ENCODE measurements at places on chromosomes 2 and 18.

- DNase-seq, result no peak
These were observed 1371.1 kb upstream of the LRRTM1 start for GRCh38 chr2:81675641-81676040.

- no peak for DNase-seq
These were observed 511 bp upstream of the TP53I3 start for GRCh38 chr2:24085200-24085489.

DNA sequence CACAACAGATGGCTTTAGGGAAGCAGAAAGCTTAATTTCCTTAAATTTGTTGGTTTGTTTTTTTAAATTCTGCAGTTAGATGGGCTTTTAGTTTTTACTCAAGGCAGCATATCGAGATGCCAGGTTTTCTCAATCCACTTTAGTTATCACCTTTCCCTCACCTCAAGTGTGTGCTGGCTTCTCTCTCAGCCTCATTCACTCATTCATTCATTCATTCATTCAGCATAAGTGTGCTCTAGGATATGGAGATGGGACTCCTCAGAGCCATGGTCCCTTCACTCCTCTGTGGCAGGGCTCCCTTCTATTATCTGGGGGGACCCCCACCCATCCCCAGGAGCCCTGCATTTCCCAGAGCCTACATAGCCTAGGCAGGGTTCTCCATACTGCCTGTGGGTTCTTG lies 19.0 kb downstream of the VIL1 start:
- no peak for DNase-seq

DNA sequence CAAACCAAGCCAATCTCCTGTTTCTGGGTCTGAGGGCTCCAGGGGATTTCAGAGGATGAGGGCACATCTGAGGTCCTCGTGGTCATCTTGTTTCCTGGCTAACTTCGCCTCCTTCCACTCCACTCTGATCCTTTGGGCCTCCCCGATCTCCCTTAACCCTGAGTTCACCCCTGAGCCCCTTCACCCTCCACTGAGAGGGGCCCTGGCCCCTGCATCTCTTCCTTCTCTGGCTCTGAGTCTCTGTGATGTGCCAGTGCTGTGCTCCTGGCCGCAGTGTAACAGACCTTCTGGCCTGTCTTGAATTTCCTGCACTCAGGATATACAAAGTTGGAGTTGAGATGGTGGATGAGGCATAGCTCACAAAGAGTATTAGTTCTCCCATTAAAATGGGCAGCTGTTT lies 84.7 kb upstream of the BOD1L2 start:
- DNase-seq, result no peak

DNA sequence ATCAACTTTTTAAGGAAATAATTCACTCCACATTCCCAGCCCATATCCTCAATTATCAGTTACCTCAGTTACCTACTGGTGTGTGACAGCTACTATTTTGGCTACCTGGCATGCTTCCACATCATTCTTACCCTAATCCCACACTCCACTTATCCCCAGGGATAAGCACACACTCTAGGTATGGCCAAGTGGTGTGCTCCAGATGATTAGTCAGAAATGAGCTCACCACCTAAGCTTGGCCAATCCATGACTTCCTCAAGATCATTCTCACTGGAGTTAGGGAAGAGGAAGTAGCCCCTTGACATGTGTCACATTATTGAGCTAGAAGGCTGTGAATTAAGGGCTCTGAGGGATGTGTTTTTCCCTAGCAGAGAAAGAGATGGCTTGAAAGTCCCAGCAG lies 20.9 kb upstream of the SMAD4 start:
- DNase-seq, result no peak

DNA sequence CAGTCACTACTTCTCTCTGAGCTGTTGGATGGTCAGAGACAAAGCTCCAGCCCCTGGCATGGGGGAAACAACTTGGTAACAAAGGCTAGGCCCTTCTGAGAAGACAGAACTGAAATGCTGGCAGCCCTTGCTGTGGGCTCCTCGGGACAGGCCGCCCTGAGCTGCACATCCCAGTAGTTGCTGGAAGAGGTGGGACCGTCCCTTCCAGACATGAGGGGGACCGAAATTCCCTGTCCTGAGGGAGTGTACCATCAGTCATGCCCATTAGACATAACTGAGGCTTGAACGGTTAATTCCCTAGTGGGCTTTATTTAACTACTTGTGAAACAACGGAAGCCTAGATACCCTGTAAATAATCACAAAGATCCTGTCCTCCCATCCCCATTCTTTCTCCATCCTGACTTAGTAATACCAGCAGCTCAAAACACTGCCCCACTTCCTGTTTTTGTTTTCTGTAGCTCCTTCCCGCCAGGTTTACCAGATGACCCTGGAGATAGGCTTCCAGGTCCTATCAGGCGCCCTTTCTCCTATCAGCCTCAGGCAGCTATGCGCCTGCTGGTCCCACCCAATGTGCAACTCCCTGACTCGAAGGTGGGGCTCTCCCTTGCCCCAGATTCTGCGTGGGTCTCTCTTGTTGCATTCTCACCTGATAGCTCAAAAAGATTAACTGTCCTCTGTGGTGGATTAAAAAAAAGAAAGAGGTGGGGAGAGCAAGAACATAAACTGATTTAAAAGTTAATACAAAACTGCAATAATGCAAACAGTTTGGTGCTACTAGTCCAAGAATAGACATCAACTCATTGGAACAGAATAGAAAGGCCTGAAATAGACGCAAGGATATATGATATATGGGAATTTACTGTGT lies 37.0 kb upstream of the NT5DC4 start:
- no peak for DNase-seq

DNA sequence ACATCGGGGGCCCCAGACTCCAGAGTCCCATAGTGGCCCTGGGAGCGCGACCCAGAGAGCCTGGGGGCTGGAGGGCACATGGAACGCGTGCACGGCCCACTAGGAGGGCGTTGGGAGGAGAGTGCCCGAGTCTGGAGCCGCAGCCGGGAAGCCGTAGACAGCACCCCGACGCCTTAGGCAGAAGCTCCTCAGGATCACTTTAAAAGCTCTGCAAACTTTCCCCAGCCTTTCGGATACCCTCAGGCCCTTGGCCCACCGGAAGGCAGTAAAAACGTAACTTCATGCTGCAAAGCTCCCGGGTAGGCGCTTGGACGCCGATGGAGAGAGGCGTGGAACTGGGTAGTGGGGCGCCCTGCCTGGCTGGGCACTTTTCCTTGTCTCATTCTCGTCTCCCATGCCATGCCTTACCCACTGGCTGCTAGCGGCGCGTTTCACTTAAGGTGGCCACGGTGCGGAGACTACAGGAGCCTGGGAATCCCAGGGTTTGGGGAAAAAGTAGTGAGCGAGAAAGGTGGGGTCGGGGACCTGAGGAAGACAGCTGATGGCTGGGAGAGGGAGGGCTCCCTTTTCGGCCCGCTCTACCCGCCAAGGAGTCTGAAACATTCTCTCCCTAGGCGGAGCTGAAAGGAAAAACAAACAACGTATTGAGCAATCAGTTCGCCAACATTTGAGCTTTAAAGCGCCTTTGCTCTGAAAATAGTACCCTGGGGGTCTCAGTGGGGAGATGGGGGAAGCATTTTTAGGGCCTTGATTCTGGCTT lies 141.8 kb downstream of the MEIS1 start:
- DNase-seq, result no peak
